ENCODE measurements at places on chromosomes 1 and 21.

GRCh38 chr21:40466893-40467483 is 380.0 kb downstream of the DSCAM start:
- DNase-seq, result peak; percentile 68

DNA sequence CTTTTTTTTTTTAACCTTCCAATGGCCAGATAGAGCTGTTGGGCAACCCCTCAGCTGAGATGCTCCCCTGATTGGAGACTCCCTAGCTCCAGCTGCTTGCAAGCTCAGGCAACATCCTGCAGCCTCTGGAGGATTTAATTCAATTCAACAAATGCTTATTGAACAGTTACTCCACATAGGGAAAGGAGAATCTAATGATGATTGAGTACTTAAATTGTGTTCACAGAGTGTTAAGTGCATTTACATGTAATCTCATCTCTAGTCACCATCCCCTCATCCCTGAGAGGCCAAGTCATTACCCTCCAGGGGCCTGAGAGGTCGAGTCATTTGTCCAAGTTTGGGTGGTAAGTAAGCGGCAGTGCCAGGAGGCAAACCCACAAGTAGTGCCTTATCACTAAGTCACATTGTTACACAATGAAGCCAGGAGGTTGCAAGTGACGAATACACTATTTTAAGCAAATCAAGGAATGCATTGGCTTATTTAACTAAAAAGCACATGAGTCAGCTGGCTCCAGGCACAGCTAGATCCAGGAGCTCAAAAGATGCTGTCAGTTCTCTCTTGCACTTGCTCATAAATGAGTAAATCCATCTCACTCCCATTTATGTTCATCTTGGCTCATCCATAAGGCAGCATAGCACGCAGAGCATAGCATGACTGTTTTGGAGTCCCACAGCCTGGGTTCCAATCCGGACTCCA is 64.3 kb downstream of the OPTC start:
- DNase-seq, result no peak

DNA sequence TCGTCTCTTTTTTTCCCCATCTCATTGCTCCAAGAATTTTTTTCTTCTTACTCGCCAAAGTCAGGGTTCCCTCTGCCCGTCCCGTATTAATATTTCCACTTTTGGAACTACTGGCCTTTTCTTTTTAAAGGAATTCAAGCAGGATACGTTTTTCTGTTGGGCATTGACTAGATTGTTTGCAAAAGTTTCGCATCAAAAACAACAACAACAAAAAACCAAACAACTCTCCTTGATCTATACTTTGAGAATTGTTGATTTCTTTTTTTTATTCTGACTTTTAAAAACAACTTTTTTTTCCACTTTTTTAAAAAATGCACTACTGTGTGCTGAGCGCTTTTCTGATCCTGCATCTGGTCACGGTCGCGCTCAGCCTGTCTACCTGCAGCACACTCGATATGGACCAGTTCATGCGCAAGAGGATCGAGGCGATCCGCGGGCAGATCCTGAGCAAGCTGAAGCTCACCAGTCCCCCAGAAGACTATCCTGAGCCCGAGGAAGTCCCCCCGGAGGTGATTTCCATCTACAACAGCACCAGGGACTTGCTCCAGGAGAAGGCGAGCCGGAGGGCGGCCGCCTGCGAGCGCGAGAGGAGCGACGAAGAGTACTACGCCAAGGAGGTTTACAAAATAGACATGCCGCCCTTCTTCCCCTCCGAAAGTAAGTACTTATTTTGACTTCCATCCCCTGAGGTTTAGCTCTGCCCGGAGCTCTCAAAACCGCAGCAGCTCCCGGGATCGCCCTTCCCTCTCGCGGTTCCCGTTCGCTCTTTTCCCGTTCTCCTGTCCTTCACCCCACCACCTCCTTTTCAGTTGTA is 1.5 kb downstream of the TGFB2 start:
- DNase-seq, result no peak

- DNase-seq, result no peak
Observed at GRCh38 chr1:217097819-217098218, 374.6 kb upstream of the ESRRG start.

DNA sequence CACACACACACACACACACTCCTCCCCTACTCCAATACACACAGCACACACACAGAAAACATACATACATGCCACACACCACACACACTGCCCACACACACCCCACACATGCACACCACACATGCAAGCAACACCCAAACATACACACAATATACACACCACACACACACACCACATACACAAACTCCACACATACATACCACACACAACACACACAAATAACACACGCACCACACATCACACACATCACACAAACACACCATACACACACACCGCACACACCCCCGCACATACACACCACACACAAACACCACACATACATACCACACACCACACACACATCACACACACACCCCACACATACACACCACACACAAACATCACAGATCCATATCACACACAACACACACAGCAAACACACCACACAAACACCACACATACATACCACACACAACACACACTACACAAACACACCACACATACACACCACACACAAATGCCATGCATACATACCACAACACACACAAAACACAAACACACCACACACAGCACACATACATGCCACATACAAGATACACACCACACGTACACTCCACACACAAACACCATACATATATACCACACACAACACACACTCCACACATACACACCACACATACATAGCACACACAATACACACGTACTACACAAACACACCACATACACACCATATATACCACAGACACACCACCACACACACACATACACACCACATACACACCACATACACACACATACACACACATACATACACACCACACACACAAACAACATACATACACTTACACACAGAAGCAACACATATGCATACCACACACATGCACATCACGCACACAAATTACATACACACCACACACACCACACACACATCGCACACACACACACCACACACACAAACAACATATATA is 932 bp upstream of the RAB7B start:
- no peak for DNase-seq

- DNase-seq, result peak; percentile 80
Observed at GRCh38 chr1:237562242-237562823, 328.4 kb downstream of the ZP4 start.

DNA sequence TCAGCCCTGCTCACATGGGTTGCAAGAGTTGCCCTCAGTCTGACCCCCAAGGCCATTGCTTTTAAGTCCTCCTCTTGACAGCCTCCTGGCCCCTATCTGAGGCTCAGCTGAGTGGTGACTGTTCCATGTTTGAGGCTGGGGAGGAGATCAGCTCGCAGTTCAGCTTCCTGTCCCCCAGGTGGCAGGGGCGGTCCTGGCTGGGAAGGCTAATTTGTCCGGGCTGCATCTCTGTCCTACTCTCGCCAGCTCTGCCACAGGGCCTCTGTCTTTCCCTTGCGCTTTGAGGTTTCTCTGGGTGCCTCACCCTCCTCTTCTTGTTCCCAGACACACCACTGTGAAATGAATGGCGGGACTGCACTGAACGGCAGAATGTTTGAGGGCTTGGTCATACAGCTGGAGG is 157.3 kb downstream of the KCNJ6 start:
- peak; percentile 40 for DNase-seq

DNA sequence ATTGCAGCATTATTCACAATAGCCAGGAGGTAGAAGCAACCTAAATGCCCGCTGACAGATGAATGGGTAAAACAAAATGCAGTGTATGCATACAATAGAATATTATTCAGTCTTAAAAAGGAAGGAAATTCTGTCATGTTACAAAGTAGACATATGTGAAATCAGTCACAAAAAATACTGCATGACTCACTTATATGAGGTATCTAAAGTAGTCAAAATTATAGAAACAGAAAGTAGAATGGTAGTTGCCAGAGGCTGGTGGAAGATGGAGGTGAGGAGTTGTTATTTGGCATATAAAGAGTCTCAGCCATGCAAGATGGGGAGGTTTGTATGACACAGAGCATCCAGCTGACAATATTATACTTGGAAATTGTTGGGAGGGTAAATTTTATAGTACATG is 43.0 kb upstream of the EGLN1 start:
- peak; percentile 58 for DNase-seq

All from MM.1S (cell line).